Renal cortical epithelial cell (primary cell): ENCODE measurements at places on chromosomes 4 and X. TPM values are rescaled to one million over a fixed set of nuclear protein-coding genes. Genes with fewer than 3 reads are reported as not detected.
A peak's percentile ranks its signal among the peaks of the same experiment; 100 is the strongest.

- DNase-seq, result no peak
These were observed 17.4 kb upstream of the AFF1 start for GRCh38 chr4:86917212-86918039.

- no peak for DNase-seq
These were observed 24.7 kb upstream of the NAP1L5 start for GRCh38 chr4:88722276-88722780.

GRCh38 chrX:85685843-85686242 lies 306.4 kb upstream of the POF1B start:
- no peak for DNase-seq

GRCh38 chr4:73867783-73868182 lies 1.4 kb upstream of the CXCL1 start:
- DNase-seq, result peak; percentile 91

- peak; percentile 73 for DNase-seq
These were observed 55.2 kb downstream of the HPGD start for GRCh38 chr4:174467107-174467506.

DNA sequence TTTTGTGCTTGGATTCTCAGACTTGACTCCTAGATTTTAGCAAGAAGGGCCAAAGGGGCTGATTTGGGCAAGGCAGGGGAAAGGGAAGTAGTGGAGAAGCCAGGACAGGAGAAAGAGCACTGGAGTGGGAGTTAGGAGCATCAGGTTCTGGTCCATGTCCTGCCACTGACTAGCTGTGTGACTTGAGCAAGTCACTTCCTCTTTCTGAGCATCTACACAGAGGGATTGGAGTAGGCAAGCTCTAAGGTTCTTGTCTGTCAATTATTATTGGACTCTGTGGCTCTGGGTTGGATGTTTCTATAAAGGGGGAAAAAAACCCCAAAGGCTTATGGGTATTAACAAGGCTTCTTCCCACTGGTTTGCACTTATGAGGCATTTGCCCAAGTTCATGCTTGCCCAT lies 24.4 kb downstream of the PLAC1 start:
- no peak for DNase-seq

MBNL3 gene
- 3.8 and 9.4 TPM in 2 replicates for total RNA-seq

SLC25A14 gene
- 4.9 and 12.0 TPM in 2 replicates for total RNA-seq

SPANXC gene
- not detected in 2 replicates for total RNA-seq

DCLK2 gene
- 2.7 and 6.4 TPM in 2 replicates for total RNA-seq
